ENCODE measurements at places on chromosomes 1 and 21.

DNA sequence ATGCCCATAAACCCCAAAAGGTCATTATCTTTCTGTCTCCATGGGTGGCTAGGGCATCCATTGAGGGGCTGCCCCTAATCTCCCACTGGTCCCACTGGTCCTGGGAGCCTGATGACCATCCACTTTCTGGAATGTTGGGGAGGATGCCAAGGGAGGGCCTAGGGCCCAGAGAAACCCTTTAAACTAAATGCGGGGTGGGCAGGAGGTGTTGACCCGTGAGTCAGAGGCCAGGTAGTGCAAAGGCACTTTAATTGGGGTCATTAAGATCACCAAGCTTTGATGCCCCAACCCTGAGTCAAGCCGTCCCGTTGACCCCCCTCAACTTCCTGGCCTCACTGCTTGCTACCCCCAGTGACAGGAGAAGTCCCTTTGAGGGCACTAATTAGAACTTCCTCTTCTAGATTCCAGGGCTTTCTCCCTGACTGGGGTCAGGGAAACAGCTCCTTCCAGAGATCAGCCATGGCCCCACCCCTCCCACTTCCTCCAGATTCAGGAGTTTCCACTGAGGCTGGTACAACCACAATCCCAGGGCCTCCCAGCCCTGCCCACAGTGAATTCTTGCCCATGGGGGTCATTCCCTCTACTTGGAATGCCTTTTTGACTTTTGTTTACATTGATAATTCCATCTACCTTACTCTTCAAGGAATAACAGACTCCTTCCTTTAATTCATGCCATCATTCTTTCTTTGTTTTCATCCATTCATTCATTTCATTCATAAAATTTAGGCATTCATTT, 15.5 kb upstream of the SERINC2 start:
- DNase-seq = no peak

GRCh38 chr1:143698016-143698415, 273.8 kb downstream of the FAM72C start:
- DNase-seq = no peak

- DNase-seq = no peak
Observed at GRCh38 chr1:147496571-147497210, 44.6 kb upstream of the BCL9 start.

DNA sequence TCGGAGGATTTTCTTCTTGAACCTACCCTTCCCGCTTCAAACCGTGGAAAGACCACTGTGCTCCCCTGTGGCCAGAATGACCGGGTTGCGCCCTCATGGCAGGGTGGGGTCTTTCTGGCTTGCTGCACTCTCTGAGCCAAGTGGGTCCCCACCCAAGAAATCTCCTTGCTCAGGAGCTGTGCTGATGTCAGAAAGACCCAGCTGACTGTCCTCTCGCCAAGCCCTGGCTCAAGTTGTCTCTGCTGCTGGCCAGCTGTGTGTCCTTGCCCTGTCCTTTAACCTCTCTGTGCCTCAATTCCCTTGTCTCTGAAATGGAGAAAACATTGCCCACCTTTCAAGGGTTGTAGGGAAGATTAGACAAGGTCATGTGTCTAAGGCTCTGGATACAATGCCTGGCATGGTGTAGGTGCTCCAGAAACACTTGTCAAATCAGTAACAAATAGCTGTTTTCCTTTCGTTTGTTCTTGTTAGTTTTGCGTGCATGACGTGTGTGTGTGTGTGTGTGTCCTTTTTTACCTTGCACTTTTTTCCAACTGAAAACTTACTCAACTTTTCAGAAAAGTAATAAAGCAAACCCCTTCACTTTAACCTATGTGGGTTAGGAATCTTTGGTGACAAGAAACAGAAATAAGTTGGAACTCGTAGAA, 41.1 kb upstream of the RPL11 start:
- DNase-seq = no peak

DNA sequence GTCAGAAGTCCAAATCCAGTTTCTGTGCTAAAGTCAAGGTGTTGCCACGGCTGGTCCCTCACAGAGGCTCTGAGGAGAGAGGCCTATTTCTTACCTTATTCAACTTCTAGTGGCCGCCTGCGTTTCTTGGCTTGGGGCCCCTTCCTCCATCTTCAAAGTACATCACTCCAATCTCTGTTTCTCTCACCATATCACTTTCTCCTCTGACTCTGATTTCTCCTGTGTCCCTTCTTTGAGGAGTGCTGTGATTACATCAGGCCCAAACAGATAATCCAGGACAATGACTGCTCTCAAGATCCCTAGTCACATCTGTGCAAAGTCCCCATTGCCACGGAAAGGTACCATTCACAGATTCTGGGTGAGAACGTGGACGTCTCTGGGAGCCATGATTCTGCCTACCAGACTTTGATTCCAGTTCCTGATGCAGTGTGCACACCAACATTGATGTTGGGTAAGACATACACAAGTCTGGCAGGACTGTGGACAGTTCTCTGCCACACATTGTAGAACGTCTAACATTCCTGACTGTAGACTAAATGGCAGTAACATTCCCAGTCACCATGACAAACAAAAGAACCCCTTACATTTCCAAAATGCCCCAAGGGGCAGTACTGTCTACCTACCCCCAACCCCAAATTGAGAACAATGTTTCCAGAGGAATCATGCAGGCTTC, 43.0 kb upstream of the ITPKB start:
- DNase-seq = no peak

Data from CD4-positive, alpha-beta T cell treated with Interferon alpha-2 for 1 hour (primary cell).